COLO829 (cell line): ENCODE measurements at places on chromosomes 4 and X.

DNA sequence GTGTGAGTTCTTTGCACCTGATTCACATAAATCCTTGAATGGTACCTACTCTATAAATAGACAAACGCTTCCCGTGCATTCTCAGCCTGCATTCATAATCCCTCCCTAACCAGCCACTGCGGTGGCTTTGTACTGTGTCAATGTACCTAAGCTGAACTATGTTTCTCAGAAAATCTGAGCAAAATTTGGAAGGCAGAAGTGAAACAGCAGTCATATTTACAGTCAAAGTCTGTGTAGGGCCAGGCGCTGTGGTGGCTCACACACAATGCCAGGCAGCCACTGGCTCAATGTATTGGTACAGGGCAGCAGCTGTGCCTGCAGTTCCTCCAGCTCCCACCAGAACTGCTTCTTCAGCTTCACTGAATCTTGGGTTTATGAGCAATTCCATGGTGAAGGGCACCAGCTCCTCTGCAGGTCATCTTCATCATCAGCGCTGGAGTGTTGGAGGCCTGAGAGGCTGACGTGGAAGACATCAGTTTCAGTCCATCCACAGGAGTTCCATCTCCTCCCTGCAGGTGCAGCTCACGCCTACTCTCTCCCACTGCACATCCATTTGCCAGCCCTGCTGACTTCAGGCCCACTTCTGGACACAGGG is 32.3 kb upstream of the IRF2 start:
- DNase-seq: no peak

DNA sequence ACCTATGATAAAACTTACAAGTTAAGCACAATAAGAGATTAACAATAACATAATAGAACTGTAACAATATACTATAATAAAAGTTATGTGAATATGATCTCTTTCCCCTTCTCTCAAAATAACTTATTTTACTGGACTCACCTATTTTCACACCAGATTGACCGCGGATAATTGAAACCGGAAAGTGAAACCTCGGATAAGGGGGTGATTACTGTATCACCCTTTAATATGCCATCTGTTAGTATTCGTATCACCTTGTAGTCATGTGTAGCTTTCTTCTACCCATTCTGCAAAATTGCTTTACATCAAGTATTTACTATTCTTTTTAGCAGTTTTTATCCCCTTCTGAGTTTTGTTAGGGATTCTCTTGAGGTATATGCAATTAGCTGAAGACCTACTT is 1.8 kb downstream of the SPCS3 start:
- DNase-seq: no peak

- DNase-seq: peak; percentile 97
These were observed at the start of the genes OFD1 and TRAPPC2 for GRCh38 chrX:13734278-13735172. OFD1 (plus strand) TSS chrX:13734748; CDS start chrX:13735072, 324 bp downstream. TRAPPC2 (minus strand) TSS chrX:13734620; CDS start chrX:13719963, 14,657 bp downstream.

DNA sequence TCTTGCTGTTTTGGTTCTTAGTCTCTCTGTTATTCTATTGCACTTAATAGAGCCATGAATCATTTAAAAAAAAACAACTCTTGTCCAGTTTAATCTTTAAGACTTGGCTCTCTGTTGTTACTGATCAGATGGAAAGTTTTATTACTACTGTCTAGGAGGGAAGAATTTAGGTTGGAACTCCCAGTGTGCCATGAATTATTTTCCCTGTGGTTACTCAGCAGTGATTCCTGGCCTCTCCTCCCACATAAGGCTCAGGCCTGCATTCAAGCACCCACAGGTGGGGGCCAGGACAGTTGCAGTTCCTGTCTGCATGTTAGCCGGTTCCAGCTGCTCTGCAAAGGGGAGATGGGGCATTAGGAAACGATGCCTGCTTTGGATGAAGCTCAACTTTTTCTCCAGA is 29.8 kb upstream of the ESX1 start:
- DNase-seq: no peak

DNA sequence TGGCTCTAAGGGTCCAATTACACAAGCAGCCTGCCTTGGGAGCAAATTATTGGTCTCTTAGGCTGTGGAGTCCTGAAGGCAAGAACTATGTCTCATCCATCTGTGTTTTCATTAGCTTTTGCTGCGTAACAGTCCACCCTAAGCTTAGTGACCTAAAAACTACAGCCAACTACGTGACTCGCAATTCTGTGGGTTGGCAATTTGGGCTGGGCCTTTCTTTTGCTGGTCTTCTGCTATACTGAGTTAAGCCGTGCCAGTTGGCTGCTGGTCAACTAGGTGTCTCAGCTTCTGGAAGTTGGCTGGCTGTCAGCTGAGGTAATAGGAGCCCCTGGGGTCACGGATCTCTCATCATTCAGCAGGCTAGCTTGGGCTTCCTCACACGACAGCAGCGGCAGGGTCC is 205.6 kb upstream of the S100G start:
- no peak for DNase-seq

GRCh38 chr4:72817012-72817411 is 248.0 kb upstream of the ADAMTS3 start:
- DNase-seq: no peak

DNA sequence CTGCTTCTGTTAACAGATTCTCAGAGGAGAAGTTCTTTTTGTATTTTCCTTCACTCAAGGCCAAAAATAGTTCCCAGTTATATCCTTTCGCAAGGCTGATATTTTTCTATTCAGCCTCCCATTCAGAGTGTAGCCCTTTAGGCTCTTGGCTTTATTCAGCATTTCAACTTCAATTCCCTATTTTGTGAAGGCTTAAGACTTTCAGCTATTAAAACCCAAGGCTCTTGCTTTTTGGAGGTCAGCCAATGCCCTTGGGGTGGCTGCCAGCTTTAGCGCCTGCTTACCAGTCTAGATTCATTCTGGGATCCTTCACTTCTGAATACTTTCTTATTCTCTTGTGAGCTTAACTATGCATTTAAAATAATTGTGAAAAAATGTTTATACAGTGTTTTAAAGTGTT is 57.3 kb upstream of the ADGRA3 start:
- peak; percentile 4 for DNase-seq

DNA sequence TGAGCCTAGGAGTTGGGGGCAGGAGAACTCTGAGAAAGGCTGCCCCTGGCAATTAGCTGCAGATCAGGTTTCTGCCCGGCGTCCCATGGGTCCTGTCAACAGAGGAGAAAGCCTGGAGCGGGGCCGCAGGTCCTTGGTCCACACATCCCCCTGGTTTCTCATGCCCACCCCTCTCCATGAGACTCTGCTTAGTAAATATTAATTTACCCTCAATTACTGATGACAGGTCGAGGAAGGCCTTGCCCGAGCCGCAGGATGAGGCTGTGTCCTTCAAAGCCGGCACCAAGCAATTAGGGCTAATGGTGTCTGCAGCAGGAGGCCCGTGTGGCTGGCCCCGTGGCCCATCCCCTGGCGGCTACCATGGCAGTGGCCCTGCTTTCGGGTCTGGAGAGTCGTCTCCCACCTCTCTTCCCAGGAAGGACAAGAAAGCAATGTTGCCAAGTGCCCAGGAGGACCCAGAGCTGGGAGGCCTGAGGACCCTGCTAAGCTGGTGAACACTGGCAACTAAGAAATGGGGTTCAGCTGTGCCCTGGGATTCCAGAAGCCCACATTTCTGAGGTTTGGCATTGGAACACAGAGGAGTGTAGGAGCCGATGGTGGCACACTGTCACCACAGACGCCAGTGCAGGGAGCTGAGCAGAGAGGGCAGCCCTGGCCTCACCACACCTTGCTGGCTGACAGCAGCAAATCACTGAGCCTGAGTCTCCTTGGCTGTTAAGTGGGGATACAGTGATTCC is 114.6 kb downstream of the CPZ start:
- DNase-seq: no peak

DNA sequence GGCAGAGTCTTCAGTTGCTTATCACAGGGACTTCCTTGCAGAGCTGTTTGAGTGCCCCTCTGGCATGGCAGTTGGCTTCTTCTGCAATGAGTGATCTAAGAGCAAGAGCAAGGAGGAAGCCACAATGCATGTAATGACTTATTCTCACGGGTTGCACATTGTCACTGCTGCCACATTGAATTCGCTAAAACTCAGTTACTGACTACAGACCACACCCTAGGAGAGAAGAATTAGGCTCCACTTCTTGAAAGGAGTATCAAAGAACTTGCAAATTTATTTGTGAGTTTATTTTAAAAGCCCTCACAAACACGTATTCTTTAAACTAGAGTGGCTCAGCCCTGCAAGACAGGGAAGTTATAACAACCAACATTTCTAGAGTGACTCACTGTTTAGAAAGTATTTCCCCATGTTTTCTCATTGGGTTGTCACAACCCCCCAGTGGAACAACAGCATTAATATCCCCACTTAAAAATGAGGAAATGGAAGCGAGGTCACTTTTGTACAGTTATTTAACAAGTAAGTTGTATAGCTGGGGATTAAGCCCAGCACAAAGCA is 32.4 kb upstream of the RBPJ start:
- DNase-seq: no peak

DNA sequence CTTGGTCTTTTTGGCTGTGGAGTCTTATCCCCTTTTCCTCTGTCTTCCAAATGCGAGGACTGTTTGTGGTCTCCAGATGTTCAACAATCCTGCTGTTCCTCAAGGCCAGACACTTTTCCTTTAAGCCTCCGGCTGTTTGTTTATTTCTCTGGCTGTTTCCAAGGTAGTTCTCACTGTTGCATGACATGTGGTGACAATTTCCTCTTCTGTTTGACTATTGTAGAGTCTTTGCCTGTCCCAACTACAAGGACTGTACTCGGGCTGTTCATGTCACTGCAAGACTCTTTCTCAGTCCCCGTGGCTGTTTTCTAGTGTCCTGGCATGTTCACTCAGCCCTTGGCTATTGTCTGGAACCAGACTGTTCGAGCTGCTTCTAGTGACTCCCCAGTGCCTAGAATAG is 50.6 kb downstream of the ZNF157 start:
- no peak for DNase-seq

DNA sequence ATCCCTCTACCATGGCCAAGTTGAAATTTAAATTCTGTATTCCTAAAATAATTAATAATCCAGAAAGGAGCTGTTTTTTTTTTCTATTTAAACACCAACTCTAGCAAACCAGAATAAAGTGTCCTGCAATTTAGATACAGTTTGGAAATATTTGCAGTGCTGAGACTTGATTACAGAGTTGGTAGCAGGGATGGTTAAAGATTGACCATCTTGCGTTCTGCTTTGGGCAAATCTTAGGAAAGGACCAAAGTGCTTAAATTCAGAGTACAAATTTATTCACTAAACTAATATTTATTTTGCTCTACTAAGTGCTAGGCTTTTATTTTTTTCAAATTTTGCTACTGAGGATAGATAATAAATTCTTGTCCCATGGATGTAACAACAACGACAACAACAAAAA is 180.2 kb upstream of the AADAT start:
- DNase-seq: no peak

- no peak for DNase-seq
These were observed 41.3 kb upstream of the PHEX start for GRCh38 chrX:21990832-21991231.

DNA sequence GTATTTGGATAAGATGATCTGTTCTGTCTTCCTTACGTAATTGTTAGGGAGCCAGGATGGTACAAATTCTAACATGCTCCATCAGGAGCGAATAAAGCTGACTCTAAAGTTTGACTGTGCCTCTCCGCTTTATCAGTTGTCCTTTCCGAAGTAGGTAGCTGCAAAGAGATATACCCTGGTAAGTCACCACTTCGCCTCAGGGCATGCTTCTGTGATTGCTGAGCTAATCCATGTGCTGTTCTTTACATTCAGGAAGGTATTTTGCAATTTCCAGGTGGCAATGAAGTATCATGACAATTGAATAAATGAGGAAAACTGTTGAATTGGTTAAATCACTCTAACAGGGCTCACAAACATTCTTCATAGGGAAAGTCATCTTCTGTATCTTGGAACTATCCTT is 38.9 kb downstream of the KIT start:
- no peak for DNase-seq

DNA sequence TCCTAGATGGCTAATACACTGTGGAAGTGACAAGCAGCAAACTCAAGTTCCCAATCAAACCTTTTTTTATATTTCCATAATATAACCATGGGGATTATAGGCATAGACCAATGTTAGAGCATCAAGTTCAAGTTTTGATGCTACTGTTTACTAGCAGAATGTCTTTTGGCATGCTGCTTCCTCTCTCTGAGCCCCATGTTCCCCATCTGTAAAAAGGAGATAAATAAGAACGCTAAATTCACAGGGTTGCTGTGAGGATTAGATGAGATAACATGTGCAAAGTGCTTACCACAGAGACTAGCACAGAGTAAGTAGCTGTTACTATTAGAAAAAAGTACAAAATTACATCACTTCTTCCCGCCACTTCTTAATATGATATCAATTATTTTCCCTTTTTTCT is 18.0 kb downstream of the MBNL3 start:
- DNase-seq: no peak

GRCh38 chr4:55351824-55352223 is 5.8 kb downstream of the SRD5A3 start:
- DNase-seq: no peak

DNA sequence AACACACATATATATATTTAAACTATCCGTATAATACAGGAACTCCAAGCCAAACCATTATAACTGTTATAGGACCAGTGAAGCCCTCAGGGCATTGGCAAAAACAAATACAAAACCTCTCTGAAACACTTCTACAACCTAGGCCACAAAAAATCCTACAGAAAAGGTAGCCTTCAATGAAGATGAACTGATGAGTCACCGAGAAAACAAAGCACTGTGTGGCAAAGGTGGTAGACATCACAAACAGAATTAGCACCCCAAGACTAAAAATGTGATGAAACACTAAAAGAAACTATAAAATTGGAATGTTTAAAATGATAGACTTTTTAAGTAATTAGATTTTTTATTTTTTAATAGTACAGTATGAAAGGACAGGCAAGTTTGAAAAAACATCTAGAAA is 5.5 kb upstream of the HSPA4L start:
- no peak for DNase-seq

DNA sequence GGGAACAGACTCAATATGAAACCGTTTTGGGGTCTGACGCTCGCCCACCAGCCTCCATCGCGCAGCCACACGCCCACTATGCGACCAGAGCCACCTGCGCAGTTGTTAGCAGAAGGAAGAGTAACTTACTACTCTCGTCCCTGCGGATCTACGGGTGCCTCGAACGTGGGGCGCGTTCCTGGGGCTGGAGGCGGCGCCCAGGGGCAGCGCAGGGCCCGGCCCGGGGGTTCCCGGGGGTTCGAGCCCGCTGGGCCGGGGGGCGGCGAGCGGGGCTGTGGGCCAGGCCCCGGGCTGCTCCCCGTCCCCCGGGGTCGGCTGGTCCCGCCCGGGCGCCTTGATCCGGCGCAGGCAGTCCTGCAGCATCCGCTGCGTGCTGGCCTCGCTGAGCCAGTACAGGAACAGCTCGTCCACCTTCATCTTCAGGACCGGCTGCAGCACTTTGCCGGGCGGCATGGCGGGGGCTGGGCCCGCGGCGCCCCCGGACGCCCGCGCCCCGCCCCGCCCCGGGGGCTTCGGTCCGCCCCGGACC is 404 bp downstream of the PPP2R3B start:
- no peak for DNase-seq

- DNase-seq: no peak
These were observed 11.0 kb downstream of the SH3BP2 start for GRCh38 chr4:2803624-2804448.
